ENCODE measurements at places on chromosomes 6 and 20.

DNA sequence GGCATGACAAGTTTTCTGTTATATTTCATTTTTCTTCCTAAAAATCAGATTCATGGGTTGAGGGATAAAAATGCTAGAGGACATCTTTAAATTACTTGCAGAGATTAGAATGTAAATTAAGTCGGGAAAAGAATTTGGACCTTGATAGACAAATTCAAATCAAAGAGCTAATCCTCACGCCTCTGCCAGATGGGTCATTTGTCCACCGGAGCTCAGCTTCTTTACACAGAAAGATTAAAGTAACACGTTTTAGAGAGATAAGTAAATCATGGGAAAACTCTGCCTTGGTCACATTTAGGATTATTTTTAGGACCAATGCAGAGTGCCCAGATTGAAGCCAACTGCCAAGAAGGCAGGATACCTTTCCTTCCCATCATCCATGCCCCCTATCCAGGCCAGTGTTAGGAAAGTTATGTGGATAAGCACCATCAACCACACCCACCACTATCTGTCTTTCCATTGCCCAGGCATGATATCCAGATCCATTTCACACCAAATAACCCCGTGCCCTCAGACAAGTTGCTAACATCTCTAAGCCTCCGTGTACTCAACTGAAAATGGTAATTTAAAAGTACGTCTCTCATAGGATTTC, 397.4 kb upstream of the PLCB4 start:
- H3K27me3 ChIP-seq = no peaks in the 10 kb centered on the region
- H3K4me3 ChIP-seq = no peak overlapping the region
- no peak overlapping the region for H3K27ac ChIP-seq
- no peak for DNase-seq
- H3K4me1 ChIP-seq = no peaks in the 10 kb centered on the region

GRCh38 chr6:144675231-144675861, 390.2 kb downstream of the UTRN start:
- no peaks in the 10 kb centered on the region for H3K27me3 ChIP-seq
- H3K4me3 ChIP-seq = no peak overlapping the region
- no peak for DNase-seq
- H3K36me3 ChIP-seq = no peaks in the 10 kb centered on the region

GRCh38 chr20:47865912-47866311, 80.6 kb upstream of the SULF2 start:
- no peaks in the 10 kb centered on the region for H3K4me1 ChIP-seq
- no peaks in the 10 kb centered on the region for H3K27me3 ChIP-seq
- DNase-seq = no peak
- no peaks in the 10 kb centered on the region for H3K36me3 ChIP-seq

DNA sequence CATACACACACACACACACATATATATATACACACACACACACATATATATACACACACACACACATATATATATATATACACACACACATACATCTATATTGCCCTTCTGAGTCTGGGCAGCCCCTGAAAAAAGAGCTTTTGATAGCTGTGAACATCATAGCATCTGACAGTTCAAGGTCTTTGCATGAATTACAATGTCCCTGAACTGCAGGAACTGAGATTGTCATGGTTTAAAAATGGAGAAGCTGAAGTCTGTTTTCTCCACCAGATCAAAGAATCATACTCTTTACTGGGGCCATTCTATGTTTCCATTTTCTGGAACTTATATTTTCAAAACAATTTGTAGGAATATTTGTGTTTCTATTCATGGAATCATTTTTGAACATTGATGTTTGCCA, 189.8 kb downstream of the ZDHHC14 start:
- no peaks in the 10 kb centered on the region for H3K27me3 ChIP-seq
- H3K4me3 ChIP-seq = no peak overlapping the region
- H3K36me3 ChIP-seq = no peaks in the 10 kb centered on the region
- no peak for DNase-seq
- no peak overlapping the region for H3K27ac ChIP-seq

DNA sequence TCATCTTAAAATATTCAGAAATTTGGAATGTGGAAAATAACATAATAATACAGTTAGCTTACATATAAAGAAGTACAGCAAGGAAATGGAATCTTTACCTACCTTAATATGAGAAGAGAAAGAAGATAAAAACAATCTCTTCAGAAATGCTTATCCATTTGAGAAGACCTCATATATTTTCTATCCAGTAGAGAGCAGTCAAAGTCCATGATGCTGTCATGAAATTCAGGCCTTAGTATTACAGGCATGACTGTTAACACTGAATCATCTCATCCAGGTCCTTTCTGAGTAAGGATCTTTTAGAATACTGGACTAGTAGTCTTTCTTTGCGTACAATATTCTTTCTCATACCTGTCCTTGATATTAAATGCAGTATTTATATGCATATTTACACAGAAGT, 713.4 kb downstream of the CD109 start:
- H3K27me3 ChIP-seq = no peaks in the 10 kb centered on the region
- DNase-seq = peak; percentile 13
- no peaks in the 10 kb centered on the region for H3K36me3 ChIP-seq

- H3K27me3 ChIP-seq = no peaks in the 10 kb centered on the region
- no peak overlapping the region for H3K4me3 ChIP-seq
- no peak for DNase-seq
- no peak overlapping the region for H3K27ac ChIP-seq
These were observed 115.8 kb downstream of the FOXO3 start for GRCh38 chr6:108676555-108676954.

Measured in tibial nerve (tissue), 4 donors.